ENCODE measurements at places on chromosomes 4 and X.
A peak's percentile ranks its signal among the peaks of the same experiment; 100 is the strongest.

- no peak for DNase-seq
Measured at GRCh38 chr4:5666741-5667140, 41.6 kb downstream of the EVC2 start.

DNA sequence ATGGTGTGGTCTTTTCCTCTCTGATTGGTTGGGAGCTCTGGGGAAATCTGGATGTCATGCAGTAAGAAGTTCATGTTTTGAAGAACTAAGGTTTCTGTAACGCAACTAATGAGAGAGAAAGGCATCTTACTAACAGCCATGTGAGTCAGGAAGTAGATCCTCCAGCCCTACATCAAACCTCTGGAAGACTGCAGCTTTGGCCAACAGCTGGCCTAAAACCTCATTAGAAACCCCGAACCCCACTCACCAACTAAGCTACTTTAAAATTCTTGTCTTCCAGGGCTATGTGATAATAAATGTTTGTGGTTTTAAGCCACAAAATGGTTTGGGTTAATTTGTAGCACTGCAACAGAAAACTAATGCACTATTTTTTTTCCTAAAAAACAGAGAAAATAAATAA lies 549.0 kb upstream of the GRID2 start:
- no peak for DNase-seq

DNA sequence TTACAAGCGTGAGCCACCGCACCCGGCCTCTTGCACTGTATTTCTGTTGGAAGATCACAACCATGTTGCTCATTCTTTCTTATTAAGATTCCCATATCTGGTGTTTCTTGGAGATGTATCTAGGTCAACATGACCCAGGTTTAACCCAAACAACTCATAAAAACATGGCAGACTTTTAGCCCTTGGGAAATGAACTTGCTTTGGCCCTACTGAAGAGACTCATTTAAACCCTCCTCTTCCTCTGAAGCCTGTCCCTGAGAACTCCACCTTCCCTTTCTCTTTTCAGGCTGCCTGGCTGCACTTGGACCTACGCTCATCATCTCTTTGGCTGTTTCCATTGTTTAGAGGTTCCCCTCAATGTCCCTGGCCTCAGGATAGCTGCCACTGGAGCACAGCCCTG lies 22.8 kb upstream of the OPN1LW start:
- DNase-seq: no peak

GRCh38 chrX:69065451-69065850 lies 99.8 kb downstream of the PJA1 start:
- no peak for DNase-seq

GRCh38 chrX:69153060-69153730 lies 12.1 kb downstream of the PJA1 start:
- DNase-seq: no peak

GRCh38 chr4:167622481-167623240 lies 388.4 kb upstream of the SPOCK3 start:
- DNase-seq: peak; percentile 65

DNA sequence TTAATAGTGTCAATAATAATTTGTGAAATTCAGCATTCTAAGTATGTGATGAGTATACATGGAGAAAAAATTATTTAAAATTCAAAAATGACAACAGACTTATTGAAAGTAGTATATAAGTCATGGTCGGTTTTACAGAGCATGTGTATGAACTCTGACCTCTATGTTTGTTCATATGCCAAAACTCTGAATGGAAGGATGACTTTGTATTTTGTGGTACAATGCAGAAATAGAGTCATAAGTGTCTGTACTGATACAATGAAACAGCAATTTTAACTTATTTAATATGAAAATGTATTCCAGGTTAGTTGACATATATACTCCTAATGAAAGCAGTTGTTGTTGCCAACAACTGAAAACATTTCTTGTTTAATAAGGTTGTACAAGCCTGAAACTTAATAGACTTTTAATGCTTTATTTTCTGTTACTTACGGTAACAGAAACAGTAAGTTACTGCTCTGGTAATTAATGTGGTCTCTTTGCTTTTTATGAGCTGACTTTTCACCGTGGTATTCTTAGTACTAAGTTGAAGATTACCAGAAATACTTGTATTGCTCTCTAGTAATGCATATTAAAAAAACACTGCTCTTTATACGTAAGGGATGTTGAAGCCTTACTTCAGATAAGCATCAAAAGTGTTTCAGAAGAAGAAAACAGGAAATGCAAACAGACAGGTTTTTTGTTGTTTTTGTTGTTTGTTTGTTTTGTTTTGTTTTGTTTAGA lies 1.9 kb downstream of the UBE2K start:
- no peak for DNase-seq

- DNase-seq: no peak
Measured at GRCh38 chr4:101596781-101597552, 193.6 kb upstream of the BANK1 start.

DNA sequence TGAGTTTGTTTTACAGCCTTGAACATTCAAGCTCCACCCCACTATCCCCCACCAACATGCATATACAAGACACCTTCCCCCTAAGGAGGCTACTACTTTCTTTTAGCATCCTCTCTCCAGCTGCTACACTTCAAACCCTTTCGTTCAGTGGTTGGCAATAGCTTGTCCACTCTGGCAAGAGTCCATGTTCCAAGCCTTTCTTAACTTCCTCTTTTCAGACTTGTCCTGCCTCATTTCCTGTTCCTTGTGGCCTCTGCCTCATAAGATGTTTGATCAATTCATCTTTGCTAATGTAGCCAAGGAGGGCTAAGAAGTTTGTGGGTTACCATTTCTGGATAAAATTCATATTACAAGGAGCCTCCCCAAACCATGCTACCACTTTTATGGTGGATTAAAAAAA lies 20.8 kb upstream of the ZCCHC12 start:
- DNase-seq: no peak

GRCh38 chrX:9420275-9421265 lies 44.3 kb upstream of the TBL1X start:
- DNase-seq: no peak

- DNase-seq: no peak
Measured at GRCh38 chr4:129145222-129145730, 49.3 kb downstream of the C4orf33 start.

DNA sequence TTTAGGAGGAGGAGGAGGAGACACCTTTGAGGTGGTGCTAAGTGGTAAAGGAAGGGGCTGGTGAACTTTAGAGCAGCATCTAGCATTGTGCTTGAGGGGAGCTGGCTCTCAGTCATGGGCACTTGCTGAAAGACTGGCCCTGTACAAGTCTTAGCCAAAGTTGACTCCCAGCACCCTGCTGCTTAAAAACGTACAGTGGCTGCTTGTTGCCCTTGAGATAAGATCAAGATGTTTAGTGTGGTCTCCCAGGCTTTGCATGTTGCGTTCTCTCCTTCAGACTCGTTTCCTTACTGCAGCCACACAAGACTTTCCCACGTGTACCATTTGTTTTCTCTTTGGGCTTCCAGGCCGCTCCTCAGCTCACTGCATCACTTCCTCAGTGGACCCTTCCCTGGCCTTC lies 1.8 kb downstream of the MED28 start:
- DNase-seq: no peak

DNA sequence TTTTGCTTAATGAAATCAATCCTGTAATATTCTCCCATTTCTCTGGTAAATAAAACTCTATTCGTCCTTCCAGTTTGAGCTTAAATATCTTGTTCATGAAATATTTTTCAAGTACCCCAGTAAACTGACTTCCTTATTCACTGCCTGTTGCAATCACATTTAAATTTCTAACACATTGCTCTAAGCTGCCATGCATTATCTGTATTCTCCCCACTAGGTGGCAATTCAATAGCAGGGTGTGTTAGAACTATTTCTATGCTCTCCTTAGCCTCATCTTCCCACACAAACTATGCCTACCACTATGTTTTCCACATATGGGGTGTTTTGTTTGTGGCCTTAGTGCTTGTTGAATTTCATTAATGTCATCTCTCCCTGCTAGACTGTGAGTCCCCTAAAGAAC lies 377.1 kb upstream of the HS3ST1 start:
- DNase-seq: peak; percentile 79

- no peak for DNase-seq
Measured at GRCh38 chr4:168059251-168059650, 33.1 kb upstream of the ANXA10 start.

- DNase-seq: no peak
Measured at GRCh38 chr4:172169871-172170270, 356.7 kb downstream of the GALNTL6 start.

DNA sequence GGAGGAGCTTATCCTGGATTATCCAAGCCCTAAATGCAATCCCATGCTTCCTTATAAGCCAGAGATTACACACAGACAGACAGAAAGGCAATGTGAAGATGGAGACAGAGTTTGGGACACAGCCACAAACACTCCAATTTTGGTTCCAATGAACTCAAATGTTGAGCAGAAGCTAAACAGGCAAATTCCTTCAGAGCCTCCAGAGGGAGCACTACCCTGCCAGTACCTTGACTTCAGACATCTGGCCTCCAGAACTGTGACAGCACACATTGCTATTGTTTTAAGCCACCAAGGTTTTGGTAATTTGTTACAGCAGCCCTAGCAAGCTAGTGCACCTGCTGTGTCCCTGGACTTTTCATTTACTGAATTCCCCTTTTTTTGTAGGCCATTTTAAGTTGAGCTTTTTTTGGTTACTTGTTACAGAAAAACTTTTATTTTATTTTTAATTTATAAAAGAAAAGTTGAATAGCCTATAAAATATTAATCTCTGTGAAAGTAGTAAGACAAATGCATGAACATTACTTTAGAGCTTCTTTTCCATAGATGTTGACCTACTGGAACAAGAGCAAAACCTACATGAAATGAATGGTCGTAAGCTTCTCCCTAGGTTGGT lies 33.4 kb upstream of the SRD5A3 start:
- no peak for DNase-seq

DNA sequence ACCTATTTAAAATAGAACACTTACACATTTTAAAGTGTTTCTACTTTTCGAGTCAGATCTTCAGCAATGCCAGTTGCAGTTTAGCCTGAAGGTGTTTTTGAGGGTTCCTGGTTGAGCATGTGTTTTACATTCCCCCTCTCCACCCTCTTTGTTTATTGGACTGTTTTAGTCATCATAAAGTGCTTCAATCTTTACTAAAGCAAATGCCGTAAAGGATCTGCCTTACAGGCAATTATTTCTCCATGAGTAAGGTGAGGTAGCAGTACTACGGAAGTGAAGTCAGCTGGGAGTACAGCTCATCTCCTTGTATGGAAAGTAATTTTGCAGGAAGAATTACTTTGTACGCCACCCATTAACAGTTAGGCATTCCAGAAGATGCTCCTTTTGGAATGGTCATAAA lies 36.9 kb downstream of the PDLIM5 start:
- DNase-seq: no peak

DNA sequence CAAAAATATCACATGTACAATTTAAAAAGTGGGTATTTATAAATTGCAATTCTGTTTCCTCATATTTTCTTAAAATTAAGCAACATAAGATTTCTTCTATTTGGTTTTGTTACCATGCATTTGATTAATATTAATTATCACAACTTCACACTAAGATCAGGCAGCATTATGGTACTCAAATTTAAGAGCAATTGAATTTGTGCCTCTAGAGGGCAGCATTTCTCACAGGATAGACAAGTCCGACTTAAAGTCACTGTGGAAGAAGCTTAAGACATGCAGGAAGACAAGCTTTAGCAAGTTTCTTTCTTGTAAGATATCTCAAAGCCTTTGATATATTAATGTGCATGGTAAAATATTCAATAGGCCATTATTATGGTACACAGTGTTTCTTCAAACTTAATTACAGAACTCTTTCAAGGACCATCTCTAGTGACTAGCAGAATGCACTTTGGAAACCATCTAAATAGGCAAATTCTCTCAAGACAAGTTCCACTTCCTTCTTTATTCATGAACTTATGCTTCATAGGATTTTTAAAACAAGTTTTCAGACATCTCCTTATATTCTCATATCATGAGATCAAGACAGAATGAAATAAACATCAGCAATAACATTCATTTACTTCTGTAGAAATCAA lies 35.0 kb downstream of the FBXW7 start:
- DNase-seq: peak; percentile 54

DNA sequence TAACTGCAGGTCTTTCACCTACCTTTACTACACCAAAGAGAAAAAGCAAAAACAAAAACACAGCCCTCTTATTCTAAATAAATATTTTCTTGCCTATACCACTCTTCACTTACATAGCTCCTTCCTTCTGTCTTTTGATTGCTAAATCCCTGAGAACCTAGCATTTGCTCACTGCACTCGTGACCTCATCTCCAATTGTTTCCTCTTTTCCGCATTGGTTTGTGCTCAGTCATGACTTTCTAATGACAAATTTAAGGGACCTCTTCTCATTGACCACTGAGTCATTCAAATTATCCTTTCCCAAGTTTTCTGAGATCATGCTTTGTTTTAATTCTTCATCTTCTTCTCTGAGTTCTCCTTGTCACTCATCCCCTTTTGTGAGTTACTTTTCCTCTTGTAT lies 1697.1 kb downstream of the STIM2 start:
- DNase-seq: no peak

- no peak for DNase-seq
Measured at GRCh38 chr4:177726111-177726510, 283.9 kb upstream of the AGA start.

- DNase-seq: peak; percentile 22
Measured at GRCh38 chrX:50579955-50580354, 109.3 kb upstream of the DGKK start.

DNA sequence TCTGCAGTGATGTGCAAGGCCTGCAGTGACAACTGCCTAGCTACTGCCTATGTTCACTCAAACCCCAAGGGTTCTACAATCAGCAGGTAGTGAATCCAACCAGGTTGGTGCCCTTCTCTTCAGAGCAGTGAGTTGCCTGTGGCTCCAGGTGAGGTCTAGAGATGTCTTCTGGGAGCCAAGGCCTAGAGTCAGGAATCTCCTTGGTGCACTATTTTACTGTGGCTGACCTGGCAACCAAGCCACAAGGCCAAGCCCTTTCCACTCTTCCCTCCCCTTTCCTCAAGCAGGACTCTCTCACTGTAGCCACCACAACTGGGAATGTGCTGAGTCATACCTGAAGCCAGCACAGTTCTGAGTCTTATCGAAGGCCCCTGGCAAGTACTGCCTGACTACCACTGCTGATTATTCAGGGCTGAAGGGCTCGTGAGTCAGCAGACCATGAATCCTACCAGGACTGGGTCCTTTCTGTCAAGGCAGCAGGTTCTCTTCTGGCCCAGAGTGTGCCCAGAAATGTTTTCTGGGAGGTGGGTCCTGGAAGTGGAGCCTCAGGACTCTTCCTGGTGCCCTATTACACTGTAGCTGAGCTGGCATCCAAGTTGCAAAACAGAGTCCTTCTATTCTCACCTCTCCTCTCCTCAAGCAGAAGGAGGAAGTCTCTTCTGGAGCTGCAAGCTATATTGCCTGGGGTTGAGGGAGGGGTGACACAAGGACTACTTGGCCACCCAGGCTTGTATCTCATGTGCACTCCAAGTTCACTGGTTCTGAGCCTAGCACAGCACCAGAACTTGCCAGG lies 111.6 kb downstream of the BTC start:
- DNase-seq: peak; percentile 18

GRCh38 chr4:46386570-46386969 lies 3.4 kb downstream of the GABRA2 start:
- no peak for DNase-seq

Measured in hematopoietic multipotent progenitor cell (in vitro differentiated cells).